ENCODE measurements at places on chromosomes 2 and 18.

DNA sequence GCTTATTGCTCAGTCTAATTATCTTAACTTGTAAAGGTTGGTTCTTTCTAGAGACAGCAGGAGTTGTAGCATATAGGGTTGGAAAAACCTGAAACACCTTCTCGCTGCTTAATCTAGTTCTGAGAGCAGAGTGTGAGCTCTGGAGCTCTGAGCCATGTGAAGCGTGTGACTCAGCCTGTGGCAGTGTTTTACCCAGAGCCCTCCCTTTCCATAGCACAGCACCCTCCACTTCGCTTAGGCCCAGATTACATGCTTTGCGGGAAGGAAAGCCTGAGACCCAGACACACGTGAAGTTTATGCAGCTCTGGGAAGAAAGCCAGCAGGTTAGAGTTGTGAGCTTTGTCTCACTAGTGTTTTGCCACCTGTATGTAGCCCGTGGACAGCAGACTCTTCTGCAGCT lies 74.5 kb downstream of the INPP4A start:
- DNase-seq = no peak

- no peak for DNase-seq
Measured at GRCh38 chr2:55239656-55240222, 7.3 kb downstream of the RPS27A start.

- DNase-seq = no peak
Measured at GRCh38 chr2:225691711-225692110, 292.2 kb downstream of the NYAP2 start.

DNA sequence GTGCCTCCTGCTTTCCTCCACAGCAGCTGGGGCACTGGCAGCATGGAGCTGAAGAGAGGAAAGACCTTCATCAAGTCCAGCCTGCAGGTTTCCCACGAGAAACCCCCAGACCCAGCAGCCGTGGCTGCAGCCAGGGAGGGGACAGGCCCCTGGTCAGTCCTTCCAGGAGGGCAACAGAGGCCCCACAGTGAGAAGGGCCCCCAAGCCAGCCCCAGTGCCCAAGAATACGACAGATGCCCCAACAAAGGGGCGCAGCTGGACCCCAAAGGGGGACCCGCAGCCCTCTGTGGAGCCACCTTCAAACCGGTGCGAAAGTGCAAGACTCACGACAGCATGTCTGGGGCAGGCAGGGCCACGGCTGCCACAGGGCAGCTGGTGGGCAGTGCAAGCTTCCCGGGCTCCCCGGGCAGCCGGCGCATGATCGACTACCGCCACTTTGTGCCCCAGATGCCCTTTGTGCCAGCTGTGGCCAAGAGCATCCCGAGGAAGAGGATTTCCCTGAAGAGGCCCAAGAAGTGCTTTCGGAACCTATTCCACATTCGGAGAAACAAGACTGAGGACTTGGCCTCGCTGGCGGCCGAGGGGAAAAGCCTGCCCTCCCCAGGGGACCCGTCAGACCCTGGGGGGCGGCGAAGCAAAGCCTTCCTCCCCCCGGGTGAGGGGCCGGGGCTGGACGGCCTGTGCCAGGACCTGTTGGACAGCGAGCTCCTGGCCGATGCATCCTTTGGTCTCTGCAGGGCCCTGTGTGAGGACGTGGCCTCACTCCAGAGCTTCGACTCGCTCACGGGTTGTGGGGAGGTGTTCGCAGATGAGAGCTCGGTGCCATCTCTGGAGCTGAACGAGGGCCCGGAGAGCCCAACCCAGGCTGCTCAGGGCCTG lies 6.9 kb downstream of the AMER3 start:
- DNase-seq = no peak

DNA sequence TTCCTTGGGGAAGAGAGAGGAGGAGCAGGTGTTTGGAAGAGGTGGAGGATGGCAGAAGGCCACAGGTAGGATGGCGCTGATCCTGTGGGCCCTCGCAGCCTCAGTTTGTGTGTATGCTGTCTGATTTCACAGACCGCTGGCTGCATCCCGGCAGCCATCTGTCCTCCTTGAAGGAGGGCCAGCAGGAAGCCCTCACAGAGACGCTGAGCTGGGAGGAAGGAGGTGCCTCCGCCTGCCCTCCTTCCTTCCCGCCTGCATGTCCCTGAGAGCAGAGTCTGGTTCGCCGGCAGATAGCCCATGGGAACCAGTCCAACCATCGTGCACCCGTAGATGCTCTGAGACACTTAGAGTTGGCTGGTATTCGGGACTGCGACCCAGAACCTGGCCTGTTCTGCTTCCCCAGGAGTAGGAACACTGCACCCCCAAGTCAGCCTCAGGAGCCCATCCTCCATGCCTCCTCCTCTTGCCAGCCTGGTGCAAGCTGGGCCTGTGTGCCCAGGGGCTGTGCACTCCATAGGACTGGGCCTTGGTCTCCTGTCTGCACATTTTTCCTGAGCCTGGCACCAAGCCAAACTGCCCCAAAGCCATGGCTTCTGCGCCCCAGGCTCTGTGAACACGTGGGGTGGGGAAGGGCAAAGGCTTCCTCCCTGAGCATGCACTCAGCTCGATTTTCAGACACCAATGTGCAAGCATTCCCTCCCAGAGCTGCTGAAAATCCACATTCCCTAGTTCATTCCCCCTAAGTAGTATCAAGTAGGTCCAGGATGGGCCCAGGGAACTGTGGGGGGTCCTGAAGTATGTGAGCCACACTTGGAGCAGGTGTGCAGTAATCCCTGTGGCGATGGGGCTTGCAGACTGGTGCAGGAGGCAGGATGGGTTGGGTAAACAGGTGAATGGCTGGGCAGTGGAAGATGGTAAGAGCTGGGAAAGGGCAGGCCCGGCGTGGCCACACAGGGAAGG lies 115.6 kb downstream of the SEPTIN10 start:
- no peak for DNase-seq

DNA sequence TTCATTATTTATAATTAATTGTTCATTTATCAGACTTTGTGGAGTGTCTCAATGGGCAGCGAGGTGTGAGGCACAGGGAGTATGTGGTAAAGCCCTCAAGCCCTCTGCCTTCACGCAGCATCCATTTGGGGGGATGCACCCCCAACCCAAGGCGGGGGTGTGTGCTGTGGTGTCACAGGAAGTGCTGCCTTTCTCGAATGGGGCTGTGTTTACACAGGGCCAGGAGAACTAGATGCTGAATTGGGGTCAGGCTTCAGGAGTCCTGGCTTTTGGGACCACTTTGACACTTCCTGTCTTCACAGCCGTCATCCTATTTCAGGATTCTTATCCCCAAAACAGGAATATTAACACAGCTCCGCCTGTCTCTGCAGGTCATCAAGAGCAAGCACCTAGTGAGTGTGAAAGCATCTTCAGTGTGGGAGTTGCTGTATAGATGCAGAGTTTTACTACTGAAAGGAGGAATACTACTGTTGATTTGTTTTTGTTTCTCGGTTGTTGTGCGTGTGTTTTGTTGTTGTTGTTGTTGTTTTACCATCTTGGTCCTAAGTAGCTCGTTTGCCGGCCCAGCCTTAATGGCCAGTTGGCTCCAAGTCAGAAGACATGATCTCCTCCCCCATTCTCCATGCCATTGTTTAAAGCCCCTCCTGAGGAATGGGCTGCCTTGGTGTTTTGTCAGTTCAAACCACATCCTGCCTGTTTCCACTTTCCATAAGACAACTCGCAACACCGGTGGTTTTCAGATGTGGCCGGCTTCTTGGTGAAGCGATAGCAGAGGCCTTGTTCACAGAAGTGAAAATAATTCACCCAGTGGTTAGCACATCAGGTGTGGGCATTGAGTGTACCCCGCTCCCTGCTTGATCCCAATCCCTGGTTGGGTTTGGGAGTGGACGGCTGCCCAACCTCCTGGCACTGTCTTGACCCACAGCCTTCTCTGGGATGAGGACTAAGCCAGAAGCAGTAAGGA lies 221.3 kb downstream of the BCL2 start:
- no peak for DNase-seq

- no peak for DNase-seq
Measured at GRCh38 chr2:85278361-85278760, 49.4 kb downstream of the TGOLN2 start.

DNA sequence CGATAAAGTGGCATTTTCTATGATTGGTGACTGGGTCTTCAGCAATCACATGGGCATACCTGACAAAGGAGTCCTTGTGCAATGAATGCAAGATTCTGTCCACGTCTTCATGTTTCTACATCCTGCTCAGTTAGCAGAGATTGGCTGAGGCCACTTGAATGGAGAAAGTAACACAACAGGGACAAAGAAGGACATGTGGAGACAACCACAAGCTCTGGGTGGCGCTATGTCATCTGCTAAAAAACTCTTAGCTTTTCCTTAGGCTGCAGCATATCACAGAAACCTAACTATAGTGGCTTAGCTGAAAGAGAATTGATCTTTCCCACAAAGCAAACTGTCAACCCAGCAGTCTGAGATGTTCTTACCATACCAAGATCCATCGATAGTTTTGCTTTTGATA lies 1109.7 kb downstream of the SOCS6 start:
- no peak for DNase-seq

- DNase-seq = no peak
Measured at GRCh38 chr2:43707255-43708015, 31.2 kb upstream of the C1GALT1C1L start.

DNA sequence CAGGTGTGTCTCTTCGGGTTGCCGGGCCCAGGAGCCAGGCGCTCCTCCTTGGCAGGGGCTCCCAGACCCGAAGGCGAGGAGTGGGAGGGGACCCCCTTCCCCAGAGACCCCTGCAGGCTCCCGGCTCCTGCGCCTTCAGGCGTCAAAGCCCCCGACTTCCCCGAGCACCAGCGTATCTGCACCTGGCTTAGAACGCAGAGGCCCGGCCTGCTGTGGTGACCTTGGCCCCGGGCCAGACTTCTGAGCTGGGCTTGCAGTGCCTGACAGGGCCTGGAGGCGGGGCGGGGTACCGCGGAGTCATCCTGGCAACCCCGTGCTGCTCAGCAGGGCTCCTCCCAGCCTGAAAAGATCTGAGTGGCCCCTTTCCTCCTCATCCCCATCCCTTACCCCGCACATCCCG lies 27.0 kb downstream of the SKA1 start:
- DNase-seq = no peak

DNA sequence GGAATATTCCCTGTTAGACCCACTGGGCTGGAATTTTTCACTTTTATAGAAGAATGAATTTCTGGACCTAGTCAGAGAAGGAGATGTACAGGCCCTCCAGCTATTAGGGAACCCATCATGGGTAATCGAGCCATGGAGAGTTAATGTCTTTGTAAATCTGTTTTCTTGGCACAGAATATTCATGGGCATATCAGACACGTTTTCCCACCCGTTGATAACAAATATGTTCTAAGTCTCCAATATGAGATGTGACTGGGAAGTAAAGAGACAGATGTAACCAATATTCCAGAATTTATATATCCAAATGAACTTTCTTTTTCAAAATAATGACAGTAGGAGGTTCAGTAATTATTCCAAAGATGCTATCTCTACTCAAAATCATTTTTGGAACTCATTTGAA lies 38.7 kb downstream of the CCDC85A start:
- no peak for DNase-seq

GRCh38 chr2:188969236-188969635 lies 4.9 kb upstream of the COL3A1 start:
- no peak for DNase-seq

DNA sequence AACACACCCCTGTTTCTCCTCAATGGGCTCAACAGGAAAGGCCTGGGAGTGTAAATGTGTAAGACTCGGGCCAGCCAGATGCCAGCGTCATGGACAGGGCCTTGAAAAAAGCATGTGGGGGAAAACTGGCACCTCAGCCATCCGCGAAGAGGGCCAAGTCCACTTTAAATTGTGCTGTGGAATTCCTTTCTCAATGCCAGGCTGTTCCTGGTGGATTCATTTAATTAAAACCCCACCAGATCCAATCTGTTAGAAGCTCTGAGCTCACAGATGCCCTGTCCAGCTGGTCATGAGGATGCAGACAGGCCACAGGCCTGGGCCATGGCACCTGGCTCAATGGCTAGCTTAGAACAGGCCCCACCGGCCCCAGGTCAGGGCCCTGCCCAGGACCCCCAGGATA lies 24.8 kb downstream of the KCNK3 start:
- no peak for DNase-seq

- no peak for DNase-seq
Measured at GRCh38 chr2:238963161-238963970, 115.5 kb downstream of the TWIST2 start.

- DNase-seq = no peak
Measured at GRCh38 chr18:56933472-56933871, 213.4 kb upstream of the BOD1L2 start.

- no peak for DNase-seq
Measured at GRCh38 chr2:96537734-96538486, 1.4 kb downstream of the ARID5A start.

DNA sequence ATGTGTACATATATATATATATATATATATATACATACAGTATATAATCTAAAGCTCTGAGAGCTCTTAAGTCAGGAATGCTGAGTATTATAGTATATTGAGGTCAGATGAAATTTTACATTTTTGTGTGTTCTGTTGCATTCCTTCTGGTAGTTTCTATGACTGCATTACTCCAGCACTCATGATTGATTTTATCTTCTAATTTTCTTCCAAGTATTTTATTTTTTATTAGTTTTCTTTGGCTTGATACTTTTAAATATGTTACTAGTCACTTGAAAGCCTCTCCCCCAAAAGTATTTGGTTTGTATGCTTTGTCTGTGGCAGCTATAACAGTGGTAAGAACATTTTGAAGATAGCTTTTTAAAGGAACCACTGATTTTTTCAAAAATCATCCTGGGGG lies 25.0 kb downstream of the METTL21A start:
- DNase-seq = no peak

DNA sequence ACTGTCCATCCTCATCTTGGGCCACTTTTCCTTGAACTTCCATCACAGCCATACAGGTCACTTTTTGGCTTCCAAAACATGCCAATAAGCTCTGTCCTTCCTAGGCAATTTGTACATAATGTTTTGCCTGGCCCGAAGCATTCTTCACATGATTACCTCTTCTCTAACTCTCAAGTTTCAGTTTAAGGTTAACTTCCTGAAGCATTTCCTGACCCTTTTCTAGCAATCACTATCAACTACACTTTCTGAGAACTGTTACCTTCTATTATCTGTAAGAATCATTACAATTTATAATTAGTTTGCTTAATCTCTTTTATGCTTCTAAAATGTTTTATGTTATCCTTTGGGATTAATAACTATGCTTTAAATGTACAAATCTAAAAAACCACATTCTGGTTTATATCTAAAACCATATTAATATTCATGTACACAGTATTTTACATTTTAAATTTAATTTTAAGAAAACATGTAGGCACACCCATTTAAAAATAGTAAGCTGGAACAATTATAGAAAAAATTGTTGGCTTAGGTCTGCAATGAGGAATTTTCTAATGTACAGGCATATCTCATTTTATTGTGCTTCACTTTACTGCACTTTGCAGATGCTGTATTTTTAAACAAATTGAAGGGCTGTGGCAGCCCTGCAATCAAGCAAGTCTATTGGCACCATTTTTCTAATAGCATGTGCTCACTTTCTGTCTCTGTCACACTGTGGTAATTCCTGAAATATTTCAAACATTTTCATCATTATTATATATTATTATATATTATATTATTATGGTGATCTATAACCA lies 76.4 kb downstream of the C2orf74 start:
- no peak for DNase-seq

GRCh38 chr18:13676471-13676870 lies 49.9 kb downstream of the FAM210A start:
- DNase-seq = no peak

- no peak for DNase-seq
Measured at GRCh38 chr2:84719434-84719833, 161.4 kb downstream of the TRABD2A start.

All from anterior cingulate cortex (tissue), 58 donors.